ENCODE measurements at places on chromosomes 2 and 18.

GRCh38 chr2:52765735-52766134, 1001.9 kb upstream of the CHAC2 start:
- DNase-seq, result no peak

DNA sequence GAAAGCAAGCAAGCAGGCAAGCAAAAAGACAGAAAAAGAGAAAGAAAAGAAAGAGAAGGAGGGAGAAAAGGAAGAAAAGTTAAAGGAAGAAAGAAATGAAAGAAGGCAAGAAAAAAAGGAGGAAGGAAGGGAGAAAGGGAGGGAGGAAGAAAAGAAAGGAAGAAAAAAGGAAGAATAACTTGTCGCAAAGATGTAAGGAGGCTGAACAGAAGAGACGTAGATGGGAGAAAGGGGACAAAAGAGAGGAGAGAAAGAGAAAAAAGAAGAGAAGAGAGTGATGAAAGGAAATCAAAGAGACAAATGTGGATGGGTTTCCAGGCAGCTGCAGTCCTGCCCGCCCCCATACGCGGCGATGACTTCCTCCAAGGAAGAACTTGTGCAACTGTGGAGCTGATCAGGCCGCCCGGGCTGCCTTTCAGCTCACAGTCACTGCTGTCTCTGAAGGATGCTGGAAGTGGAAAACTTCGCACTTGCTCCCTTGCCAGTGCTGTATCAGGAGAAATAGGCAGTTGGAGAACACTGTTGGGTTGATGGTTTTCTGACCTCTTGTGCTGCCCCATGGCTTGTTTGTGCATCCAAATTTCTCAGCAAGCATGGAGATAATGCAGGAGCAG, 52.9 kb downstream of the TRIB2 start:
- DNase-seq, result no peak

DNA sequence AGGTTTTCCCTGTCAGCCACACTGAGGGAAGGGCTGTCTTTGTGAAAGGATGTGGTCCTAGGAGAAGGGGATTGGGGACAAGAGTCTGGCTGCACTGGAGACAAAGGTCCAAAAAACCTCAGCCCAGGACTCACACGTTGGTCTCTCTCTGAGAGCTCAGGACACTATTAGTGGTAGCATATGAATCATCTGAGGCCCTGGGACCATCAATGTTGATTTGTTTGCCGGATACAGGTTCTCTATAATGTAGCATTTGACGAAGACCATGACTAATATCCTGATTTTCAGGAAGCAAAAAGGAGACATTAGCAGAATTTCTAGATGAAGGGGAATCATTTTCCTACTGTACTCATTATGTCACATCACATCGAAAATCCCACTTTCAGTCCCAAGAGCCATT, 22.2 kb upstream of the DNAH6 start:
- DNase-seq, result no peak

DNA sequence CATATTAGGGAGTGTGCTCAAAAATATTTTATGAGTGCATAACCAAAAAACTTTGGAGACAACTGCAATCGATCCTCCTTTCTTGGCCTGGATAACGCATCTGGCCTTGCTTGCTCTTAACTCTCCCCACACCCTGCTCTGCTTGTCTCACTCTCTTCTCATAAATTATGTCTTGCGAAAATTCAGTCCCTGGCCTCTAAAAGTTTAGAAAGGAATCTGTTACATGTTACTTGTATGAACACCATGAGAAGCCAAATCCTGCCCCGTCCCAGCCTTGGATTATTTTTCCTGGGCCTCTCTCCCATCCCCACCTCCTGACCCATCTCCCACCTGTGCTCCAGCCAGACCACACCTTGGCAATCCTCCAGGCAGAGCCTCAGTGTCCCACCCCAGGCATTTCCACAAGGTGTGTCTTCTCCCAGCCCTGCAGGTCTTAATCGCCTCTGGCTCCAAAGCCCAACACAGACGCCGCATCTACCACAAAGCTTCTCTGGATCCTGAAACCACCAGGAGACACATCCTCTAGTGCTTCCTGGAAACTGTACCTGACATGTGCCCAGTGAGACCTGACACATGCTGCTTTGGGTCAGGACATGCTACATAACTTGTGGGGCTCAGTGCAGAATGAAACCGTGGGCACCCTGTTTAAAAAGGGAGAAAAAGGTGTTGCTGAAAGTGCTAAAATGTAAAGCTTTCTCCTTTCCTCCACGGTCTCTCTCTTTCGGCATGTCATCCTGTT, 99.6 kb upstream of the ST3GAL5 start:
- DNase-seq, result no peak

GRCh38 chr2:179861416-179862067, at the start of gene ZNF385B:
Gene ZNF385B (minus strand): TSS chr2:179861612.
- DNase-seq, result peak; percentile 70

DNA sequence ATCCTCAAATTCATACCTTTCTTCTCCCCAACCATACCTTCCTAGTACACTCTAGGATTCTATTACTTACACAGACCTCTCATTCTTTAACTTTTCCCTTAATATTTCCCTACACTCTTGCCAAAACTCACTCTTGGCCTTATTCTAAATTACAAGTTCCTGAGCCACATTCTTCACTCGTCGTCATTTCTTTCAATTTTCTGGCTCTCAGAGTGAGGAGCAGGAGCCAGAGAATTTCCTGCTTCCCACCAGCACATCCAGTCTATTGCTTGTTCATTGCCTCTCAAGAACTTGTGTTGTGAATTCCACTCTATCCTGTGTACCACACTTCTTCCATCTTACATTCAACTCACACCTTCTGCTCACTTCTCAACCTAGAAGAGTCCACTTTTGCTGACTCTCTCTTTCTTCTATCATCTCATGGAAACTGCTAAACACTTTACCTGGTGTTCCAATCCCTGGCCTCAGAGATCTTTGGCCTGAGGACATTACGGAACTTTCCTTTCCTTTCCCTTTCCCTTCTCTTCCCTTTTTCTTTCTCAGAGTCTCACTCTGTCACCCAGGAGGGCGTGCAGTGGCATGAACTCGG, 171.6 kb downstream of the PLCL1 start:
- no peak for DNase-seq

- DNase-seq, result no peak
Observed at GRCh38 chr2:134253117-134253704, 661 bp upstream of the MGAT5 start.
